Naive thymus-derived CD8-positive, alpha-beta T cell (primary cell): ENCODE measurements at places on chromosomes 4 and X.

GRCh38 chr4:6988016-6988715 lies 55.0 kb upstream of the TADA2B start:
- no peak for DNase-seq

- no peak for DNase-seq
These were observed 9.3 kb downstream of the ZXDA start for GRCh38 chrX:57900975-57901374.

- no peak for DNase-seq
These were observed 53.6 kb downstream of the MAP7D2 start for GRCh38 chrX:20063153-20063552.

DNA sequence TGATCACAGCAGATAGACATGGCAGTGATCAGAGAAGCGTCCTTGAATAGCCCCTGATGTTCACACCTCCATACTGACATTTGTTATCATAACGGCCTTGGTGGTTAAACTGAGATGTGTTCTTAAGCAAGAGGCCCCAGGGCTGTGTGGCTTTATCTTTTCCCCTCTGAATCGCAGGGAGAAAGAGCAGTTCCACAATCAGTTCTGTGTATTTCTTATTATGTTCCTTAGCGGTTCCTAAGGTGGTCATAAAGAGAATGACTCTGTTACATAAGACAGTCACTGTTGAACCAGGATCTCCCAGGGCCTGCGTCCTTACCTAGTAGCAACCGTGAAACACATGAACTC lies 52.8 kb upstream of the CBR4 start:
- DNase-seq = no peak

GRCh38 chr4:1711055-1711570 lies 1.0 kb downstream of the SLBP start:
- no peak for DNase-seq

- no peak for DNase-seq
These were observed 544.9 kb downstream of the ANKRD50 start for GRCh38 chr4:124167602-124168001.

DNA sequence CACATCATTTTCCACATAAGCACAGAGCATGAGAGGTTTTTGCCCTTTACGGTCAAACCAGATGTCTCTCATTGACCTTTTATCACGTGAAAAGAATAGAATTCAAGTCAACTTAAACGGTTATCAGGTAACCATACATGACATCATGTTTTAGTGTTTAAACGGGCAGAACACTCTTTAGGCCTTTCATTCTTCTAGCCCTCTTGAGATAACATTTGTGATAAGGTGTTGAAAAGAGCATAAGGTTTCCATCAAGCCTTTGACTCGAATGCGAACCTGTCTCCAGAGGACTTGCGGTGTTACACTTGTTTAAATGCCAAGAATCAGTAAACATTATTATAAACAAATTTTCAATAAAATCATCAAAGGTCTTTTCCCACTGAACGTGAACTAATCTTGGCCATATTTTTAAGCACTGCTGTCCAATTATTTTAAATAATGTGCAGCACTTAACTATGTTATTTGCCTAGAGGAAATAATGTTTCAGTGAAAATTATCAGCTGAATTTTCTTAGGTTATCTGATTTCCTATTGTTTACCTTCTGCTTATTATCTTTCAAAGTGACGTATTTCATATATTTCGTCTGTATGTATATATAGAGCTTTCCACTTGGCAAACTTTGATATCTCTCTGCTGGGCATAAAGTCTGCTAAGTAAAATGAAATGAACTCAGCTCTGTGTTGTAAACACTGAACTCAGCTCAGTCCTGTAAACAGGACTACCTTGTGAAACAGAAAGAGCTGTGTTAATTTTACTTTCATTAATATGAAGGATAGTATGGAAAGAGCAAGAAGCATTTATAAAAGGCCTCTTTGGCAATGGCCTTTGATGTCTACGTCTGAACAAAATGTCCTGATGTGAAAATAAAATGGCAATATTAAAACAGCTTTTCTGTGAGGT lies 33.3 kb downstream of the TENM3 start:
- no peak for DNase-seq

DNA sequence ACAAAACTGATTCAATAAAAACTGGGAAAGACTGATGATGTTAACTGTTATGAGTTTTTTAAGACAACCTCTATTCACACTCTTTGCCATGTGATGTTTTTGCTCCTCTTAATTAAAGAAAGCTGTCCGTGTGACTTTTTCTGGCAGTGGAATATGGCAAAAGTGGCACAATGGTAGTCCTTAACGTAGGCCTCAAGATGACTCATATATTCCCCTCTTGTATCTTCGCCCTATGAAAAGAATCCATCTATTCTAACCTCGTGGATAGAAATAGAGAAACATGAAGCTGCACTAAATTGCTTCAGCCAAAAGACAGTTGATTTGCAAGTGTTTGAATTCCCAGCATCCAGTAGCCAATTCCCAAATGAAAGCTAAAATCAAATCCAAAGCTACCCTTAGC lies 603.8 kb upstream of the PCDH7 start:
- no peak for DNase-seq

GRCh38 chr4:76781698-76782595 lies 116.0 kb downstream of the SOWAHB start:
- DNase-seq = no peak

DNA sequence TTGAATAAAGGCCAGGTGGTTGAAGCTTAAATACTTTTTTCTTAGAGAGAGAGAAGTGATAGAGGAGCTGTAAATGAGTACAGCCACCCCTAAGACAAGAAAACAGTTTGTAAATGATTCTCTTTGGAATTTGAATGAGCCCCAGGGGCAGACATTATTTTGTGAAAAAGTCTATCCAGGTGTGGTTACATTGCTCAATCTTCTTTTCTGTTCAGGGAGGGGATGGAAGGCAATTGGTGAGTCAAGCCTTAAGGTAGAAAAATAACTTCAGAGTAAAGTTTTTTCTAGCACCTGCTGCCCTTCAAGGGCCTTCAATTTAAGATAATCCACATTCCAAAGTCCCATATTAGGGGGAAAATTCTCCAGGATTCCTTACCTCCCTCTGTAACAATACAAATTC lies 646.7 kb downstream of the PDHA2 start:
- no peak for DNase-seq

DNA sequence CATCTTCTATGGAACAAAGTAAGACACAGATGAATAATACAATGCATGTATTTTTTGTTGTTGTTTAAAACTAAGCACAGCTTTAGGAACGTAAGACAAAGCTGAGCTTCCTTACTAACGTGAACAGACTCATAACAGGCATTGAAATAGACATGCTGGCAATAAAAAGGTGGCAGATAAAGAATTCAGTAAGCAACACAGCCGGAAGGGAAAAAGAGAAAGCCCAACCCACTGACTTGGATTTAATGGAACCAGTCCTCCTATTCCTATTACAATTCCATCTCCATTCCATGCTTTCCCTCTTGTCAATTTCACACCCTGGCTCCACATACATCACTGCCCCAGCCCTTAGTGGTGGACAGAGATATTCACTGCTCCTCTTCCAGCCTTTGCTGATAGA lies 182.1 kb downstream of the NSUN7 start:
- no peak for DNase-seq

- DNase-seq = no peak
These were observed 122.9 kb downstream of the GPAT3 start for GRCh38 chr4:83658806-83659205.

GRCh38 chrX:123626962-123627361 lies 105.9 kb downstream of the THOC2 start:
- no peak for DNase-seq

DNA sequence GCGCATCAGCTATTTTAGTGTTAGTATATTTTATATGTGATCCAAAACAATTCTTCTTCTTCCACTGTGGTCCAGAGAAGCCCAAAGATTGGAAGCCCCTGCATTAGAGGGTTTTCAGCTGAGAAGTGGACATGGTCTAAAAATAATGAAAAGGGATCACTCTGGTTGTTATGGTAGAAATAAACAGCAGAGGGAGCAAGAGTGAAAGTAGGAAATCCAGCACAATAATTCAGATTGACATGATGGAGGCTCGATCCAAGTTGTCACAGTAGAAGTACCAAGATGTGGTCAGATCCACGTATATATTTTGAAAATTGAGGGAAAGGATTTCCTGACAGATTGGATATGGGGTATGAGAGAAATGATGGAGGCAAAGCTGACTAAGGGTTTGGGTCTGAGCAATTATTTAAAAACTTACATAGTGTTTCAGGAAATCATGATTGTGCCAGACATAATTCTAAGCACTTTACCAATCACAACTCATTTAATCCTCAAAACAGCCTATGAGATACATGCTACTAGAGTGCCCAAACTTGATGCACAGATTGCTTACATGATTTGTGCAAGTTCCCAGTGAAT lies 17.0 kb upstream of the TMEM144 start:
- DNase-seq = no peak

DNA sequence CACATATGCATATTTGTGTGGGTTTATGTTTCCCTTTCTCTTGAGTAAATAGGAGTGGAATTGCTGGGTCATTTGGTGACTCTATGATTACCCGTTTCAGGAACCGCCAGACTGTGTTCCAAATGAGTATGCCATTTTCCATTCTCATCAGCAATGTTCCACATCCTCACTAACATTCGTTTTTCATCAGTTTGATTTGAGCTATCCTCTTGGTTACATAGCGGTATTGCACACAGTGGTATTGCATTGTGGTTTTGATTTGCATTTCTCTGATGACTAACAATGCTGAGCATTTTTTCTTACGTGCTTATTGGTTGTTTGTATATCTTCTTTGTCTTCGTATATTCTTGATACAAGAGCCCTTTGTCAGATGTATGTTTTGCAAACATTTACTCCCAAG lies 218.0 kb upstream of the AMOT start:
- DNase-seq = no peak

- DNase-seq = no peak
These were observed 57.2 kb downstream of the FNIP2 start for GRCh38 chr4:158826057-158826456.

DNA sequence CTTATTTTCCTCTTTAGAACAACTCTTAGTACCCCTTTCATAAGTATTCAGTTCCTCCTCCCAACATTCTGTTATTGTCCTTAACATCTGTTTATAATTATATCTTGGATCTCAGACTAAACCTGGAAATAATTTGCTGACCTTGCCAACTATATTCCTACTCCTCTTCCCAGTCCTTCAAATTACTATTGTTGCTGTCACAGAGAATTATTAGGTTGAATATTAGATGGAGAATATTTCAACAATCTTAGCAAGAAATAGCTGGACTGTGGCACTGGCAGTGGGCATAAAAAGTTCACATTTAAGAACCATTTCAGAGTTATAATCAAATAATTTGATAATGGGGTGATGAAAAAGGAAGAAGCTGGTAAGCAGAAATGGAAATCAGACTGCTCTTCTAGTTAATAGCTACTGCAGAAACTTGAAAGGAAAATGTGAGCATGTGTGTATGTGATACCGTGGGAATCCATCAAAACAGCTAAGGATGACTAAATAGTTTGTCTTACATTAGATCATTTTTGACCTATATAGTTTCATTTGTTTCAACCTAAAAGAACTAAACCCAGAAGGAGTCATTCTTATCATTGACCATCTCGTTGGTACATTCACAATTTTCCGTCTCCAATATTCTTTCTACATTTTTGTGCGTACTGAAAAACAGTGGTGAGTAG lies 43.3 kb upstream of the PRDM8 start:
- no peak for DNase-seq

GRCh38 chr4:63349674-63350025 lies 1059.6 kb downstream of the TECRL start:
- DNase-seq = no peak

DNA sequence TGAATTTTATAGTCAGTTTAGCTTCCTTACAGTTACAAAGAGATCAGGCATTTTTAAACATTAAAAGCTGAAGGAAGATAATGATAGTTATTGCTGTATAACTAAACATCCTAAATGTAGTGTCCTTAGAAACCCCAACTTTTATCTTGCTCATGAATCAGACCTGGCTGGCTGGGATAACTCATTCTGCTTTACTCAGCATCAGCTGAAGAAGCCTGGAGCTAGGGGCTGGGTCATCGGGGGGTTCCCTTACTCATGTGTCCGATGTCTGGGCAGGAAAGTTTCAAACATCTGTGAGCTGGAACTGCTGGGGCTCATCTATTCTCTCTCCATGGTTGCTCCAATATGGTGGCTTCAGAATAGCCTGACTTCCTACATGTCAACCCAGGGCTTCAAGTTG lies 113.9 kb downstream of the MTNR1A start:
- no peak for DNase-seq

GRCh38 chrX:74133156-74133796 lies 170.7 kb upstream of the ZCCHC13 start:
- peak; percentile 68 for DNase-seq

DNA sequence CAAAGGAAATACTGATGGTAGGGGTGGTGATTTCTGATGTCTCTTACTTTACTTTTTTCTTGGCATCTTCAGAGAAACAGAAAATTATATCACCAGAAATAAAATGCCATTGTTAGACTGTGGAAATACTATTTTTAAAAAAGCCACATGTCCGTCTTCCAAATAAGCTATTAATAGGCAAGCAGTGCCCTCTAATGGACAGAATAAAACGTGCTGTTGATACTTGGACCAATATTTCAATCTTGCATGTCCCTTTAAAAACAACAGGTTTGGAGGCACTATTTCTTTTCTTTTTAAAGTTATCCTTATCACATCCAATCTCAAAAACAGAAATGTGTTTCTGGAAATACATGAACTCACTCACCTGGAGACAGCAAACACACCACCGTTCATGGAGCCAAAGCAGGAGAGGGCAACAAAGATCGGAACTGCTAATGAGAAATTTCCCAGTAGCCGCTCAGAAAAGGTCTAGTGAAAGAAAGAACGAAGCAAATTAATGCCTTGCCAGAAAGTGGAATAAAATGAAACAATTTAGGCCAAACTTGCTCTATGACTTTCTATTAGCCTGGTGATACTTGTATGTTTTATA lies 59.2 kb downstream of the SLC7A11 start:
- DNase-seq = no peak

DNA sequence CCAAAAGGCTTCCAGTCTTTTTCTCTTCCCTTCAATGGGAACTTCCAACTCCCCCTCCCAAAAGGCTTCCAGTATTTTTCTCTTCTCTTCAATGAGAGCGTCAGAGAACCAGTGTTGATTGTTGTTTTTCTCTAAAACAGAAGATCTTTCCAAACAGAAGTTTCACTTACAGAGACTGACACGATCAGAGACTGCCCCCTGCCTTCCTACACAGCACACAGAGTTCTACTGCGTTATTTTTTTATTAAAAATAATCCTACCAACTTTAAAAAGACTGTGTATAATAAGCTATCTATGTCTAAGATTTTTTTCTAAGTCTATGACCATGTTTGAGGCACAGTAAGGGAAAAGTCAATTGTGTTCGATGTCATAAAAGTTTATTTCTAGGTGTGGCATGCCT lies 3.5 kb upstream of the HTR2C start:
- no peak for DNase-seq

- DNase-seq = no peak
These were observed 214.5 kb downstream of the KIT start for GRCh38 chr4:54872261-54872660.

GRCh38 chr4:99536271-99536670 lies 25.4 kb downstream of the C4orf17 start:
- DNase-seq = no peak

- DNase-seq = no peak
These were observed 98.5 kb downstream of the FRAS1 start for GRCh38 chr4:78155616-78156105.

GRCh38 chrX:10722851-10723250 lies 102.5 kb upstream of the MID1 start:
- no peak for DNase-seq

- no peak for DNase-seq
These were observed 278.5 kb downstream of the EPHA5 start for GRCh38 chr4:65391814-65392213.

GRCh38 chr4:48079972-48080391 lies 54.1 kb downstream of the TXK start:
- DNase-seq = no peak
